ENCODE measurements at places on chromosomes 13 and 19.
A peak's percentile ranks its signal among the peaks of the same experiment; 100 is the strongest.

DNA sequence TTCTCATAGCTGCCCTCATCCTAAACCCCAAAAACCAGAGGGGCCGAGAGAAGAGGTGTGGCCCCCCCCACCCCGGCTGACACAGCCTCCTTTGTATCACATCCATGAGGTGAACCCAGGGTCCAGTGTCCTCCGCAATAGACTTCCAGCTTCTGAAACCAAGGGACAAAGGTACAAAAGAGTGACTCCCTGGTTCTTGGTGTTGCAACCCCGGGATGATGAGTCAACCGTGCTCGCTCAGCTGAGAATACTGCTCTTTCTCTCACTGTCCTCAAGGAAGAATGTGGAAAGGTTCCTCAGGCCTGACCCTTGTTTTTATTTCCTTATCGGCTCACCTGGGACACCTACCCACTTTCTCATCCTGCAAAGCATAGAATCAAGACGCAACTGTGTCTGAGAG lies 5.5 kb downstream of the SLC15A1 start:
- no peak for DNase-seq

DNA sequence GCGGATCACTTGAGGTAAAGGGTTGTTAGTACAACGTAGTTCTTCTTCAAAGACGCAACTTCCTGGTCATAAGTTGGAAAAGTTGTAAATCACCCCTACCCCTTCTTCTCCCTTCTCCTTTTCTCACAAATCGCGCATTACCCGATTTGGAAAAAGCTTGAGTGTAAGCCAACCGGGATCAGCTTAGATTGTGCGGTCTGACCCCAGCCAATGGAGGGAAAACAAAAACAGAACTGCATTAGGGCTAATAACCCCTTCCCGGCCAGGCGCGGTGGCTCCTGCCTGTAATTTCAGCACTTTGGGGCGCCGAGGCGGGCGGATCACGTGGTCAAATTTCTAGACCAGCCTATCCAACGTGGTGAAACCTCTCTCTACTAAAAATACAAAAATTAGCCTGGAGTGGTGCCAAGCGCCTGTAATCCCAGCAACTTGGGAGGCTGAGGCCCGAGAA lies 806 bp downstream of the ZNF90 start:
- no peak for DNase-seq

- no peak for DNase-seq
Observed at GRCh38 chr13:108572782-108573211, 56.6 kb upstream of the MYO16 start.

GRCh38 chr19:12721656-12722565 lies 1.8 kb downstream of the TNPO2 start:
- peak; percentile 90 for DNase-seq

GRCh38 chr19:4567584-4568071 lies 8.1 kb upstream of the SEMA6B start:
- DNase-seq: peak; percentile 67

- DNase-seq: peak; percentile 12
Observed at GRCh38 chr19:52896431-52897137, 851 bp downstream of the ZNF320 start.

- no peak for DNase-seq
Observed at GRCh38 chr13:23570921-23571315, 706 bp downstream of the TNFRSF19 start.

GRCh38 chr19:19179548-19180441 lies 9.7 kb upstream of the MEF2B start:
- DNase-seq: no peak

DNA sequence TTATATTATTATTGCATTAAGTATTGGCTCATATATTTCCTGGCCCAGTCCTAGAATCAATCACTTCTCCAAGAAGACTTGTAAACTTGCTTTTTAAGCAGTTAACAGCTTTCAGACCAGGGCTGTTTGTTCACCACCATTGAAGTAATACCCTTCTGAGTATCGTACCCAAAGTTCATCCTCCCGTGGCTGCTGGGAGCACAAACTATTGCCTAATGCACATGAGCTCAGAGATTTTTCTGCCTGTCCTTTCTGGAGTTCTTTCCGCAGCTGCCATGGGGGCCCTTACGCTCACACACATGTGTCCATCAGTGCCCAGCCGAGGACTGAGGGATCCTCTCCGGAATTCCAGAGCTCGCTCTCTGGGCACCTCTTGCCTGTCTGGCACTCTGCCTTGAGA lies 51.5 kb downstream of the MRPL57 start:
- DNase-seq: no peak

DNA sequence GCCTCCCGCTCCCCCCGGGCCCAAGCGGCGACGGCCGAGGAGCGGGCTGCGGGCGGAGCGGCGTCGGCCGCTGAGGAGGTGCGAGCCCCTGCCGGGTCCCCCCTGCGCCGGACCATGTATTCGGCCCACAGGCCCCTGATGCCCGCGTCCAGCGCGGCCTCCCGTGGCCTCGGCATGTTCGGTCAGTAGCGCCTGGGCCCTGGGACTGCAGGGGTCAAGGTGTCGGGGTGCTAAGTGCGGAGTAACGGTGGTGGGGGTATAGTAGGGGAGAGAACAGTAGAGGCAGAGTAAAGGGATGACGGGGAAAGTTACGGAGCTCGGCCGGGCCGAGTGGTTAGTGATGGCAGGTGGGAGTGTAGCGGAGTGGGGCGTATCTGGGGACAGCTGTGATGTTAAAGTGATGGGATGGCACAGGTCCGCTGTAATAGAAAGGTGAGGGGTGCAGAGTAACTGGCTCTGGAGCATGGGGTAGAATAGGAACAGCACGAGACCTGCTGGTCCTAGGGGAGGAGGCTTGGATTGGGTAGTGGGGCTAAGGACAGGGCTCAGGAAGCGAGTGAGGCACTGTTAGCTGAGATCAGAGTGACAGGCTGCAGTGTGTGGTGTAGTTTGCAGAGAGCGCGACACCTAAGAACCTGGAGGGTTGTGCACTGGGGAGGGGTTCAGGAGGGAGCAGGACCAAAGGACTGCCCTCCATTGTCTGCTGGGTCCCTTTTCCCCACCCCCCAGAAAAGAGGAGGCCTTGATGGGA lies 15.7 kb downstream of the CIC start:
- DNase-seq: no peak

DNA sequence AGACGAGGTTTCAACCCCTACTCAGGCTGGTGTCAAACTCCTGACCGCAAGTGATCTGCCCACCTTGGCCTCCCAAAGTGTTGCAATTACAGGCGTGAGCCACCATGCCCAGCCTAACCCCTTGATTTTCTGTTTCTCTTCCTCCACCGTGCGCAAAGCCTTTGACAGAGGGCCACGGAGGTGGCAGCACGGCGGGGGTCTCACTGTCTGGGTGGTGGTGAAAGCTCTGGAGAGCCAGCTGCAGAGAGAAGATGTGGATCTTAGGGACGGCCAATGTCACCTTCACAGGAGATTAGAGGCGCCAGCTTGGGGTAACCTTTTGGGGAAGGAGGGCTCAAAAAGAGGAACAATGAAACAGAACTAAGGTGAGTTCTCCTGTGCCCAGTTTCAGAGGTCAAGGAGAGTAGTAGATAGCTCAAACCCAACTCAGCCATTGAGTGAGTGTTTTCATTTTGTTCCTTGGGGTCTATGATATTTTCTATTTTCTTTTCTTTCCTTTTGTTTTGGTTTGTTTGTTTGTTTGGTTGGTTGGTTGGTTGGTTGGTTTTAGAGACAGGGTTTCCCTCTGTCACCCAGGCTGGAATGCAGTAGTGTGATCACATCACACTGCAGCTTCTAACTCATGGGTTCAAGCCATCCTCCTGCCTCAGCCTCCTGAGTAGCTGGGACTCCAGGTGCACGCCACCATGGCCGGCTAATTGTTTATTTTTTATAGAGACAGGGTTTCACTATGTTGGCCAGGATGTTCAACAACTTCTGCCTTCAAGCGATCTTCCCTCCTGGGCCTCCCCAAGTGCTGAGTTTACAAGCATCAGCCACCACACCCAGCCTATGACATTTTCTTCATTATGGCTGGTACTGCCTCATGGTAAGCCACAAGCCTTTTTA lies 37.7 kb downstream of the GPR42 start:
- peak; percentile 33 for DNase-seq

DNA sequence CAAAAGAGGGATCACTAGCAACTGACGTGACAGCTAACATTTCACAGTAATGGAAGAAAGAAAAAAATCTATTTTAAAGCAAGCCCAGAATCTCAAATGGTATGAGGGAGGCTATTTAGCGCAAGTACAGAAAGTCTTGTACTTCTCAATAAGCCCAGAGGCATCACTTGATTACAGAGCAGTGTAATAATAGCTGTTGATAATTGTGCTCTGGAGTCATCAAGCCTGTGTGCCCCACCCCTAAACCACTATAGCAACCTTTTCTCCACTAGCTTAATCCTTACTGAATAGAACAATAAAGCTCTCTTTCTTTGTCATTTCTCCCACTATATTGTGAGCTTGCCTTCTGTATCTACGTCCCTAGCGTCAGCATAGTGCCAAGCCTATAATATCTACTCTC lies 56.6 kb downstream of the FREM2 start:
- DNase-seq: no peak

DNA sequence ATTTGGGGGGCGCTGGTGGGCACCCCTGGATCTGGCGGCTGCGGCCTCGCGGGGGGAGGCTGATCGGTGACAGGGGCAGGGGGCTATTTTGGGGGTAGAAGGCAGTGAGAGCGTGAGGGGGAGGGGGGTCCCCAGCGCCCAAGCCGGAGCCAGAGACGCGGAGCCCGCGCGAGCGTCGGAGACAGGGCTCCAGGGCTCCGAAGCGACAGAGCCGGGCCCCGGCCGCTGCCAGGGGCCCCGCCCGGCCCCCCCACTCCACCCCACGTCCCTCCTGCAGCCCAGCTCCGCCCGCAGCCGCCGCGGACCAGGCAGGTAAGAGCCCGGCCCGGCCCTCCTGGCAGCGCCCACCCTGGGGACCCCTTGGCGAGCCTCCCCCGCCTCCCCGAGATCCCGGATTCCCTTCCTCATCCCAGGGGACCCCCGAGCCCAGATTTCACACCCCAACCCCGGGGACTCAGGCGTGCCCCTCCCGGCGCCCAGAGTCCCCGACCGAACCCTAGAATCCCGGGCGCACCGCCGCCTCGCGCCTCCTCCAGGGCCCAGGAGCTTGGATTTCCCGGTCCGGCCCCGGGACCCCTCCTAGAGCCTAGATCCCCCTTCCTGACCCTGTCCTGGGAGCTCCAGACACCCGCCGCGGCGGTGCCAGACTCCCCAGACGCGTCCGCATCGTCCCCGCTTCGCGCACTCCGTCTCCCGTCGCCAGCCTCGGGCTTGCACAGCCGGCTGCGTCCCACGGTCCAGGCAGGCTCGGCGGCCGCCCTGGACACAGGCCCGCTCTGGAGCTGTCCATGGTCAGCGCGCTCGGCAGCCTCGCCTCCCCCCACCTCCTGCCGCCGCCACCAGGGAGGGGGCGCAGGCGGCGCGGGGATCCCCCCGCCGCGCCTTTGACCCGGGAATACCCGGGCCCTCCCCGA lies at the start of gene PPFIA3:
PPFIA3 (plus strand) TSS at position 134 of the 914 bp plus-strand sequence. CDS start 8,330 bp downstream, outside the sequence.
- peak; percentile 56 for DNase-seq

DNA sequence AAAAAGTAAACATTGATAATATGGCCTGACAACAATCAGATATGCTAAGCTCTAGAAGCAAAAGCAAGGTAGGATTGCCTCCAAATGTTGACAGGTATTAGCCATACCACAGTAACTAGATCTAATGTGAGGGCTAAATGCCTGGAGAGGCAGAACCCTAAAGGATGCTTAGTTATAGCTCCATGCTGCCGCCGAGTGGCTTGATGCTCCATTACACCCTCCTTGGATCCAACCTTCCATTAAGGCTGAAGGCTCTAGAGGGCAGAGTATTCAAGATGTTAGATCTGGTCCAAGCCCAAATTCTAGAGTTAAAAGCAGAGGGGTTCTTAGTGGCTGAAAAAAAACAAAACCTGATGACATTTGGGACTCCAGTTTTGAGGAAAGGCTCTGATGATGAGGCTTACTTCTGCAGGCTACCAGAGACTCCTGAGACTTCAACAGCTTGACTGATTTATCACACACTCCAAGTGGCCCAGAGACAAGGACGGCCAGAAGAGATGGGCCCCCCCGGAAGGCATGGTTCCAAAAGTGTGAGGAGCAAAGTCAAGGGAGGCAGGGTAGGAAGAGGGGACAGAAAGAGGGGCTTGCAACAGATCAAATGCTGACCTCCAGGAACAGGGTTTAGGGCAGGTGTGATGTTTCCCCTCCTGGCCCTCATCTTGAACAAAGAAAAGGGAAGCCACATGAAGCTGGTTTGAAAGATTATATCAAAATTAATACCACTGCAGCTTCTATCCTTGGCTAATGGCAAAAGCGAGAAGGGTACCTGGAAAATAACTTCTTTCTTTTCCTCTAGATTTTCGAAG lies 21.9 kb upstream of the CPB2 start:
- peak; percentile 48 for DNase-seq

- DNase-seq: no peak
Observed at GRCh38 chr19:6472713-6473112, 8.6 kb downstream of the CRB3 start.

- DNase-seq: no peak
Observed at GRCh38 chr13:48773531-48774275, 120.0 kb downstream of the CYSLTR2 start.

DNA sequence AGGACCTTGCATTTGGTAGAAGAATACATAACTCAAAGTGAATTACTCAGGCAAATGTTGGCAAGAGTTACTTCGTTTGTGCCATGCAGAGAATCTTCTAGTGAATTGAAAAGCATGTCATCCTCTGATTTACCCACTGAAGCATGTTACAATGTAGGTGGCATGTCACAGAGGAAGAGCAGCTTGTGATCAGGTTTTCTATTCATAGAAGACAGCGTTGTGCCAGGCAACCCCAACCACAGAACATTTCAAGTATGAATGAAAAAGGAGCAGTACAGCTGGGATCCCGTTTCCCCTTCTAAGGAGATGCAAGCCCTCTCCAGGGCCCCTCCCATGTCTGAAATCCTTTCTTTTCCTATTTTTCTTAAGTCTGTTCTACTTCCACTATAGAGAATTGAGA lies 6.0 kb upstream of the KATNAL1 start:
- DNase-seq: no peak

GRCh38 chr13:67416047-67416925 lies 186.2 kb upstream of the PCDH9 start:
- DNase-seq: no peak

DNA sequence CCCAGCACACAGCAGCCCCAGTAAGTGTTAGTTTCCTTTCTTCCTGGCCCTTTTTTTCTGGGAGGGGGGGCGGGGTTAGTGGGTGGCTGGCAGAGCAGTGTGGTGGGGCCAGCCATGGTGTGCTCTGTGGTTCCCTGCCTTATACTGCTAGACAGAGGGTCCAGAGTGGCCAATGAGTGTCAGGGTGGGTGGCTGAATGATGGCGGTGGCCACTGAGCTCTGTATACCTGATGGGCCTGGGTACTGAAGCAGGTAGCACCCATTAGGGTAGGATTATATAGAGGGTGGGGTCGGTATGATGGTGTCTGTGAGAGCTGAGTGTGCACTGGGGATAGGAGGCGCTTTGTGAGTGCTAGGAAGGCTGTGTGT lies 13.8 kb downstream of the CIC start:
- DNase-seq: no peak

- no peak for DNase-seq
Observed at GRCh38 chr13:73129023-73129422, 70.2 kb downstream of the KLF5 start.

GRCh38 chr19:49222011-49222410 lies 64.4 kb downstream of the TRPM4 start:
- no peak for DNase-seq

DNA sequence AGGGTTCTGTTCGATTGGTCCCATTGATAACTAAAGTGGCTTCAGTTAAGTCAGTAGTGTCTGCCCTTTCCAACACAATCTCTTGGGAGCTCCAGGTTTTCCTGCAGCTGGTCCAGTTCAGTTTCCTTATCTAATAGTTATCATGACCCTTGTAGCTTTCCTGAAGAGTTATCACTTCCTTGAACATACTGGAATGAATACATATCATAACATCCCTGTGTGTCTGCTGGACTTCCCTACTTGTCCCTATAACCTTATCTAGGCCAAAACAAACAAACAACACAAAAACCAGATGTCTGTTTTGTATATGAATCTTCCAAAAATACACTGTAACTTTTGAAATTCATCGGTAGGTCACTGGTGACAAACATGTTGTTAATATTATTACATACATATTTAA lies 167.6 kb downstream of the DCT start:
- DNase-seq: no peak

All from GM13977 (cell line).